G401 (cell line): ENCODE measurements at places on chromosomes 4 and X.
A peak's percentile ranks its signal among the peaks of the same experiment; 100 is the strongest.

DNA sequence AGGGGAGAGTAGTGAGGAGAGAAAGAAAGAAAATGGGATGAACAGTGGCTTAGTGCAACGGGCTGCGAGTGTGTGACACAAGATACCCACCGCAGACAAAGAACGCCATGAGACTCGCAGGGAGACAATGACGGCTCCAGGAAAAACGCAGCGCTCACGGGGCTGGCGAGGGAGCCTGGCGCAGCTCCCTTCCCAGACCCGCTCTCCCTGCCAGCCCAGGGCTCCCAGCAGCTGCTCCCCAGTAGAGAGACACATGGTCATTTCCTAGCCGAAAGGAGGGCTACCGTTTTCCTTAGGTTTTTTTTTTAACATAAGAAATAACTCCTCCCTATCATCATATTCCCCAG lies 149.5 kb downstream of the MAML3 start:
- peak; percentile 88 for DNase-seq

DNA sequence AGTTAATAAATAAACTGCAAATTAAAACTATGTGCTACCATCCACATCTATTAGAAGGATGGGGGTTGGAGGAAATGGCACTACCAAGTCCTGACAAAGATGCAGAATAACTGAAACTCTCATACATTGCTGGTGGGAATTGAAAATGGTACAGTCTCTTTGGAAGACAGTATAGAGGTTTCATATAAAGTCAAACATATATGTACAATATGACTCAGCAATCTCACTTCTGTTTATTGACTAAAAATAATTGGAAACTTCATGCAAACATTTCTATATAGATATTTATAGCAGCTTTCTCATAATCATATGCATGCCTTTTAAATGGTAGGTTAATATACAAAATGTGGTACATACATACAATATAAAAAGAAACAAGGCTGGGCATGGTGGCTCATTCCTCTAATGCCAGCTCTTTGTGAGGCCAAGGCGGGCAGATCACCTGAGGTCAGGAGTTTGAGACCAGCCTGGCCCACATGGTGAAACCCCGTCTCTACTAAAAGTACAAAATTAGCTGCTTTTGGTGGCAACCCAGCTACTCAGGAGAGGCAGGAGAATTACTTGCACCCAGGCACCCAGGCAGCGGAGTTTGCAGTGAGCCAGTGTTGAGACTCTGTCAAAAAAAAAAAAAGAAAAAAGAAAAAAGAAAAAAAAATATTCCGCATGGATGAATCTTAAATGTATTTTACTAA lies 225.0 kb upstream of the CXXC4 start:
- DNase-seq: no peak

- no peak for DNase-seq
Observed at GRCh38 chr4:36399762-36400353, 118.4 kb downstream of the DTHD1 start.

GRCh38 chr4:151614561-151614960 lies 146.2 kb downstream of the GATB start:
- no peak for DNase-seq

DNA sequence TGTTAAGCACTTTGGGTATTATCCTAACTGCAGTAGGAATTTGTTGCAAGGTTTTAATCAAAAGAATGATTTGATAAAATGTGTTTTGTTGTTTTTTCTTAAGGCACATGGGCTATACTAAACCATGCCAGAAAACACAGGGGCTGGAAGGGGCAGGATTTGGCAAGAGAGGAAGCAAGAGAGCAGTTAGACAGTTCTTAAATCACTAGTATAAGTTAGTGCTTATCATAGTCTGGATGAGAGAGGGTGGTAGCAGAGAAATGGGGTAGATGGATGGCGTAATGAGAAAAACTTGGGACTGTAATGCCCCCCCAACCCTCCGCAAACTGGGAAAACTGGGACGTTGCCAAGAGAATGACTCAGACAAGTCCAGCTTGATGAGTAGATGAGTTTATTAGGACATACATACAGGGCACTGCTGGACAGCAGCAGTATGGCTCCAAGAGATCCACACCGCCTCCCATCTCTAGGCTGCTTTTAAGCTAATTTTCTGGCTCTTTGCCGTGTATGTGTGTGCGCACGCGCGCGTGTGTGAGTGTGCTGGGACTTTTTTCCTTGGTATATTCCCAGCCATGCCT lies 151.5 kb downstream of the PDLIM5 start:
- no peak for DNase-seq

DNA sequence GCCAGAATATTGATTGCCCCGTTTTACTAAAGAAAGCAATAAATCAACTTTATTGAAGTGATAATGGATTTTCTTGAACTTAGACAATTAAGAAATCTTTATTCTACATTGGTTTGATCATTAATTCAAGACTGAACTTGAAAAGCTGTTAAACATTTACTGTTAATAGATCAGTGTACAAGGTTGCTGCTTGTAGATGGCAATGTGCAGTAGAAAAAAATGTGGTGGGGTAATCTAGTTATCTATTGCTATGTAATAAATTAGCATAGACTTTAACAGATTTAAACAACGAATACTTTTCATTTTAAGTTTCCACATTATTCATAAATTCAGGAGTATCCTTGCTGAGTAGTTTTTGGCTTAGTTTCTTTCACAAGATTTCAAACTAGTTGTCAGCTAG lies 612.5 kb downstream of the ACTRT1 start:
- no peak for DNase-seq

- DNase-seq: no peak
Observed at GRCh38 chr4:7275067-7275466, 82.7 kb downstream of the SORCS2 start.

DNA sequence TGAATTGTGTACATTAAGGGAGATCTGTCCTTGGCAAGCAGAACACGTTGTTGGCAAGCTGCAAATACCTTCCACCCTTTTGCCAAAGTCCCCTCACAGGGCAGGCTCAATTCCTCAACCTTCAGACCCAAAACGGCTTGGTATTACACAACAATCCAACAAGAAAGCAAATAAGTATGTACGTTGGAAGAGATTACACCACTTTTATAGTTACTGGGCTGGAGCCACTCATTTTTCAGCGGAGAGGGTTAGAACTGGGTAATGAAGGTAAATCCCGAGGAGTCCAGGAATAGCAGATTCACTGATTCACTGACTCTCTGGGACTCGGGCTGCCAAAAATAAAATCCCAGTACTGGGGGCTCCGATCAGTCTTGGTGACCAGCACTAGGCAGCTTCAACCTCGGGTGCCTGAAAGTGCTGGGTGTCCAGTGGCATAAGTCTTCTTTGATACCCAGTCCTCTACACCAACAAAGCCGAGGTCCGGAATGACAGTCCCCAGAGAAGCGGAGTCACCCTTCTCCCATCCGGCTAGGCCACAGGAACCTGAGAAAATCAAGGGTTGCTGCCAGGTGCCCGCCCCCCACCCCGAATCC lies 587 bp downstream of the TIMM8A start:
- DNase-seq: no peak

DNA sequence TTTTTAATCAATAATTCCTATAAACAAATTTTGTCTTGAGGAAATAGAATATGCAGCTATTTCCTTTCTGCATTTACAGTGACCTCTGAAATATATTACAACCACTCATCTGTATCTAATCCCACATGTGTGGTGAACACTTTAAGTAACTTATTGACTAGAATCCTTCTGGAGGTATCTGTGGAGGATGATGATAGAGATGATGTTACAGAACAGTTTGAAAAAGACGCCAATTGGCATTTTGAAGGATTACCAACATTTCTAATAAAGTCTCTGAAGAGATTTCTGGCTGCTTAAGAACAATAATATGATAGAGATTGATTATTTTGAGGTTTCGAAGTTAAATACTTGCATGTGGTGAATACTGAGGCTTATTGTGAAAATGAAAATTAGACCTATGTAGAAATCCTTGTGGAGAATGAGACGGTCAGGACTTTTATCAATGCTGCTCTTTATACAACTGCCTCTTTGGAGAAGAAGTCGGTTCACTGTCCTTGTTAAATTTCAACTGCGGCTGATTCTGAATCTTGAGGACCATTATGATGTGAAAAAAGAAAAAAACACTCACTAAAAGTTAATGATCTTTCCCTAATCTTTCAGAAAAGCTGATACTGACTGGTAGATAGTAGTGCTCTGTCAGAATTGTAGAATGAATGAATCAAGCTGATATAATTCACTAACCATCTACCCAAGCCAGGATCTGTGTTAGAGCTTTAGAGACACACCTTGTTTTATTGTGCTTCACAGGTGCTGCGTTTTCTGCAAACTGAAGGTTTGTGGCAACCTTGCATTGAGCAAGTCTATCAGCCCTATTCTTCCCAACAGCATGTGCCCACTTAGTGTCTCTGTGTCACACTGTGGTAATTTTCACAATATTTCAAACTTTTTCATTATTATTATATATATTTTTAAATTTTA lies 204.7 kb downstream of the SPRY1 start:
- no peak for DNase-seq

GRCh38 chr4:183985786-183986185 lies 80.7 kb downstream of the STOX2 start:
- DNase-seq: no peak
